ENCODE measurements at places on chromosomes 2 and 18.

GRCh38 chr2:212484563-212485080, 54.0 kb downstream of the ERBB4 start:
- no peak for DNase-seq

GRCh38 chr2:53987336-53987921, 16.6 kb upstream of the PSME4 start:
- peak; percentile 38 for DNase-seq

DNA sequence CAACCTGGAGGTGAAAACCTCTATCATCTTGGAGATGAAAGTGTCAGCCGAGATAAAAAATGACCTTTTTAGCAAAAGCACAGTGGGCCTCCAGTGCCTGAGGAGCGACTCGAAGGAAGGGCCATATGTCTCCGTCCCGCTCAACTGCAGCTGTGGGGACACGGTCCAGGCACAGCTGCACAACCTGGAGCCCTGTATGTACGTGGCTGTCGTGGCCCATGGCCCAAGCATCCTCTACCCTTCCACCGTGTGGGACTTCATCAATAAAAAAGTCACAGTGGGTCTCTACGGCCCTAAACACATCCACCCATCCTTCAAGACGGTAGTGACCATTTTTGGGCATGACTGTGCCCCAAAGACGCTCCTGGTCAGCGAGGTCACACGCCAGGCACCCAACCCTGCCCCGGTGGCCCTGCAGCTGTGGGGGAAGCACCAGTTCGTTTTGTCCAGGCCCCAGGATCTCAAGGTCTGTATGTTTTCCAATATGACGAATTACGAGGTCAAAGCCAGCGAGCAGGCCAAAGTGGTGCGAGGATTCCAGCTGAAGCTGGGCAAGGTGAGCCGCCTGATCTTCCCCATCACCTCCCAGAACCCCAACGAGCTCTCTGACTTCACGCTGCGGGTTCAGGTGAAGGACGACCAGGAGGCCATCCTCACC, 90.2 kb downstream of the SH3BP4 start:
- DNase-seq, result no peak

- DNase-seq, result no peak
Observed at GRCh38 chr2:146239392-146240135, 1605.3 kb upstream of the ACVR2A start.

- DNase-seq, result no peak
Observed at GRCh38 chr2:41207578-41207977, 755.7 kb upstream of the SLC8A1 start.

DNA sequence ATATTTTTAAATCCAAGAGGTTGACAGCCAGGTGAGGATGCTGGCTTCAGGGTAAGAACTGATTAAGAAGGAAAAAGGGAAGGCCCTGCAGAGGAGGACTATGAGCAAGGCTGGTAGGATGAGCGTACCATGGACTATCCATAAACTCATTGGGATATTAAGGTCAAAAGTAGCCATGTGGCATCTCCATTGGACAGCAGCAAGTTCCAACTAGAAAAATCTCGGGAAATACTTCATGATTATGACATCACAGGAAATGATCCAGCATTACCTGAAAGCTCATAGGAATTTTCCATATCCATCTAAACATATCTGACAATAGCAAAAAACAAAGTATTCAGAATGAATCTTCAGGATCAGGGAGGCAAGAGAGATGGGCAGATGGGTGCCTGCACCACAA, 34.2 kb downstream of the TGFA start:
- no peak for DNase-seq

DNA sequence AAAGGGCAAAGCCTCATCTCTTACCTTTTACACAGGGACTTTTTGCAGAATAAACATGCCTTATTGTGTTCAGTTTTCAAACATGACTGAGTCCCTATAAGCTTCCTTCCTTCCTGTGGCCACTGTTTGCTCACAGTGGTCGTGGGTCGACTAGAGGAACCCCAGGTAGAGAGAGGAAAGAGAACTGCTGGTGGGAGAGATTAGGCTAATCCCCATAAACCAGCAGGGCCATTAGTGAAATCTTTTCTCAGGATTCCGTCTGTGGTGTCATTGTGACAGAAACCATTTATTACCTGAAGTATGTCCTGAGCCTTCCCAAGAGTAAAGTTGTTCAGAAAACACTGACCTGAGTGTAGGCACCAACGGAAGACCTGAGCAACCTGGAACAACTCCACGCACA, 21.3 kb upstream of the BOD1L2 start:
- DNase-seq, result no peak

- DNase-seq, result no peak
Observed at GRCh38 chr2:43594875-43595274, 963 bp downstream of the THADA start.

DNA sequence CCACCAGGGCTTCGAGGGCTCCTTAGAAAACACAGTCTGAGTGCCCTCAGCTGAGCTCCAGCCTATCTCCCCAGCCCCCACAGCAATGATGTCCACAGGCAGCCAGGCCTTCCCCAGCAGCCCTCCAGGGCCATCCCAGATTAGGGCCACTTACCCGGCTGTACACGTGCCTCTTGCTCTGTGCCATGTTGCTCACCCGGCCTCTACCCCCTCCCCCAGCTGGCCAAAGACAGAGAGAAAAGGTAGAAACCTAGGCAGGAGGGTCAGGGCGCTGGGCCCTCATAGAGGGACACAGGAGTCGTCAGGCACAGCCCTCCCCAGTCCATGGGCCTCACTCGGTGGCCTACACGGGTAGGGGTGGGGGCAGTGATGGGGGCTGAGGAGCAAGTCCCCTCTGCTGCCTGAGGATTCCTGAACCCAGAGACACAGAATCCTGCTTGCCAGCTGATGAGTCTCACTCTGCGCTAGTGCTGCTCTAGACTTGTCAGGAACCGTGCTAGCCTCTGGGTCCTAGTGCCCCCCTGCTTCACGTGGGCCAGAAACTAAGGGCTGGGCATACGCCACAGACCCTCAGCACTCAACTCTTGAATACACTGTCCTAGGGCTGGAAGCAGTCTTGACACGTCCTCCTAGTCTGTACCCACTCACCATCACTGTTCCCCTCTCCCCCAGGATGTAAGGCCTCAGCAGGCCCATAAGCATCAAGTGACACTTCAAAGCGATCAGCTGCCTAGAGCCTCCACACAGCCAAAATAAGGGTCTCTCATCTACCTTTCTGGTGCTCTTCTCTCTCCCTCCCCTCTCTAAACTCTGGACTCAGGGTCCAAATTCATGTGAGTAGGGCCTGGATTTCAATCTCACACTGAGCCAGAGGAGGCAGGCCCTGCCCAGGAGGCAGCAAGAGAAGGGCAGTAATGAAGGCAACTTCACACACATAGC, at the start of gene DCTN1:
TSS of gene DCTN1 (minus strand) at position 461 of the 939 bp plus-strand sequence. CDS start at position 187, 274 bp downstream.
- peak; percentile 78 for DNase-seq

GRCh38 chr2:197332641-197333040, 22.1 kb upstream of the ANKRD44 start:
- DNase-seq, result no peak

- DNase-seq, result no peak
Observed at GRCh38 chr2:84840306-84840705, 40.6 kb downstream of the TRABD2A start.

DNA sequence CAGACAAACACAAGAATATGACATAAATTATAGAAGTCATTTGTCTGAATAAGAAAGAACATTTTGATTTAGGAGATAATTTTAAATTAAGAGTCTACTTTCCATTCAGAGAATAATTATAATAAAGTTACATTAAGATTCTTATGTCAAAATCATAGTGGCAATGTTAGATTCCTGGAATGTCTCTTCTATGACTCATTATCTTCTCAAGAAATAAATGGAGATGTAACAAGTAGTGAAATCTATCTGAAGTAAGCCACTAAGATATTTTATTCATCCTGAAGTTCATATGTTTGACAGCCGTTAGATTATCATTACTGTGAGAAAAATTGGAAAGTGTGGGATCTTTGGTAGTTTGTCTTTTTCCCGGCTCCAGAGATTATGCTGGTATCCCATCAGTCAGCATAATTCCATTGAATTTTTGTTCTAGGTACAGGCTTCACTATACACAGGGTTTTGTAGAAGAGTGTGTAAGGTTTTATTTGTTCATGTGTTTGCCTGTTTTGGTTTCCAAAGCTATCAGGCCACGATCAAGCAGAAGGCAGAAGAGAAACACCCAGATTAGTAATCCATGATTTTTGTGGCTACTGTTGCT, 1246.6 kb upstream of the LRRTM1 start:
- no peak for DNase-seq

GRCh38 chr2:157900203-157900602, 24.1 kb upstream of the ACVR1 start:
- no peak for DNase-seq

GRCh38 chr2:184314829-184315228, 283.5 kb upstream of the ZNF804A start:
- no peak for DNase-seq

DNA sequence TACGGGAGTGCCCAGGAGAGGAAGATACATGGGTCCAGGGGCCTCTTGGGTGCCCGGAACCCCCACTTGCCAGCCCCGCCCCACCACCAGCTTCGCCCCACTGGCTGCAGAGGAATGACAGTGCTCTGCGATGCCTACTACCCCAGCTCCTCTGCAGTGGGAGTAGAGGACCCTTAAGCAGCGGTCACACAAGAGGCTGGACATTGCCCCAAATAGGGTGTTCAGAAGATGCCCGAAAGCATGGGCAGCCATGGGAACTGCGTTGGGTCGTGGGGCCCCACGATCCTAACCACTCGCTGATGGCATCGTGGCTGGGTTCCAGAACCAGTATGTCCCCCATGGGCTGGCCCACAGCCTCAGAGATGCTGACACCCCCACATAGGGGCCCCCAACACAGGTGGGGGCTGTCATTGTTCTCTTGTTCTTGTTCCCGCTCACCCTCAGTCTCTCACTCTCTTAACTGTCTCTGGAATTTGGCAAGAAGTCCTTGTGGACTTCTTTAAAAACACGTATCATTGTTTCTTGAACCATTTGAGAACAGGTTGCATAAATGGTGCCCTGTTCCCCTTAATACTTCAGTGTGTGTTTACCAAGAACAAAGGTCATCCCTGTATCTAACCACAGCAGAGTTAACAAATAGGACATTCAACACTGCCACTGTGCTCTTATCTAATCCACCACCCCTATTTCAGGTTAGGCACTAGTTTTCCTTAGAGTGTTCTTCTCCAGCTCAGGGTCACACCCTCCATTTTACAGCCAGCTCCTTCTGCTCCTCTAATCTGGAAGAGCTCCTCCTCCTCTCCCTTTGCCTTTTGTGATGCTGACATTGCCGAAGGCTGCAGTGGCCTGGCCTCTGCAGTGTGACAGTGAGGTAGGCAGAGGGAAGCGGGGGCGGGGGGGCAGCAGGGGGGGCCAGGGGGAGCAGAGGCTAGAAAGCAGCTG, 76.3 kb downstream of the STPG4 start:
- DNase-seq, result no peak

DNA sequence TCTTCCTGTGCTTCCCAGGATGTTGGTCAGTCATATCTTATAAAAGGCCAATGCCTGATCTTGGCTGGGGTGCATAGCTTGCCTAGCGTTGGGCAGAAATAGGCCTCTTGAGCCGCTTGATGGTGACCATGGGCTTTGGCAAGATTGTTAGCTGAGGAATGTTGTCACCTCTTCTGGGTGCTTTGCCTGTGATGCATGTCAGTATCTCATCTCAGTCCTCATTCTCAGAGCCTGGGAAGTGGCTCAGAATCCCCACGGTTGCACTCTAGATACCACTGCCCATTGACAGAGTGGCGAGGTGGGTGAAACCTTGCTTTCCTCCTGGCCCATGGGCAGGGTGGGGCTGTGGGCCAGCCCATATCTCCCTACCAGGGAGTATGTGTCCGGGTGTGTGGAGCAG, 79.2 kb upstream of the MGAT5 start:
- DNase-seq, result no peak

DNA sequence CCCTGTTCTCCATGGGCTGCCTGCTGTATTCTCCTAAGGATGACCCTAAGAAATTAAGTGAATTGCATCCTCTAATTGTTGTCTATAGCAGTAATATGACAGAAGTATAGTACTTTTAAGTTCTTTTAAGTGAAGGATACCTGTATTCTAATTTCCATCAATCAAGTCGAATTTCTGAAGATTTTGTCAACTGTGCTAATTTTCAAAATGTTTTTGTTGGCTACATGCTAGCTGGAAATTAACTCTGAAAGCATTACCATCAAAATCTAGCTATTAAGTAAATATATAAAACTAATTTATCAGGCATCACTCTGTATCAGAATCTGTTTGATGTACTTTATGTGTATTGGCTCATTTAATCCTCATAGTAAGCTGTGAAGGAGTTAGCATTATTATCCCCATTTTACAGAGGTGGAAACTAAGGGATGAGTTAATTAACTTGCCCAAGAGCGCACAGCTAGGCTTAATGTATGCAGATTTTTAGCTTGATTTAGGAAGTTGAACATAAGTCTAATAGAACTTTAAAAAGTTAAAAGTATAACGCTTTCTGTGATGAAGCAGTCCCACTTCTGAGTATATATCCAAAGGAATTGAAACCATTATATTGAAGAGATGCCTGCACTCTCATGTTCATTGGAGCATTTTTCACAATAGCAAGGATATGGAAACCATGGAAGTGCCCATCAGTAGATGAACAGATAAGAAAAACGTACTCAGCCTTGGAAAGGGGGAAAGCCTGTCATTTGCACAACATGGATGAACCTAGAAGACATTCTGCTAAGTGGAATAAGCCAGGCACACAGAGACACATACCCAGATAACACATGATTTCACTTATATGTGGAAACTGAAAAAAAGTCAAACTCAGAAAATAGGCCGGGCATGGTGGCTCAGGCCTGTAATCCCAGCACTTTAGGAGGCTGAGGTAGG, 32.0 kb downstream of the EML4 start:
- DNase-seq, result no peak

DNA sequence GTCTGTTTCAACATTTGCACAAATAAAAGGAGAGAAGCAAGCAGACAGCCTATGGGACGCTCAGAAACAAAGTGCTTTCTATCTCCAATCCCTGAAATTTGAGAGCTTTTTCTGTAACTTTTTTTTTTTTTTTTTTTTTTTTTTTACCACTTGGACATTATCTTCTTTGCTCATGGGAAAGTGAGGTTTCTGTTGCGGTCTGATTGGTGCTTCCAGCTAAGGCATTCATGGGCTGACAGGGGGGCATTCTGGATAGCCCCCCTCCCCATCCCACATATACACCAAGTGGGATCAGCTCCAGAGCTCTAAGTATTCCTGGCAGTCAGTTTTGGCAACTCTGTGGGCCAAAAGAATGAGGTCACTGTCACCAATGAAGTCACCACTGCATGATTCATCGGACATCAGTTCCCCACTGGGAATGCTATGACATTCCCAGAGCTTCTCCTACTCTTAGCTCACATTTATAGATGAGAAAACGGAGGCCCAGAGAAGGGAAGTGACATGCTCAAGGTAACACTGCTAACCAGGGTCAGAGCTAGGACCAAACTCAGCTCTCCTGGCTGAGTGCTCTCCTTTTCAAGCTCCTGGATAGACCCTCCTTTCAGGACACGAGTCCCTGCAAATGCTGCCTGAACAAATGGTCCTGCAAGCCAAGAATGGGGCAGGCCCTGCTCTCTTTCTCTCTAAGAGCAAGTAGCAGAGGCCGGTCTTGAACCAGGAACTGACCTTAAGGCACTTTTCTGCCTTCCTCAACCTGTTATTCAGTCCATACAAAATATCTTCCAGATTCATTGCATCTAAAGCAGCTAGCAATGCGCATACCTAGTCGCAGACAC, 61.3 kb downstream of the TMEM247 start:
- no peak for DNase-seq

- no peak for DNase-seq
Observed at GRCh38 chr2:8571792-8572499, 109.9 kb upstream of the ID2 start.

GRCh38 chr2:199216253-199216652, 241.5 kb downstream of the SATB2 start:
- no peak for DNase-seq
